H1 (cell line): ENCODE measurements at places on chromosomes 5 and 9. TPM values are rescaled to one million over a fixed set of nuclear protein-coding genes. Genes with fewer than 3 reads are reported as not detected.

TAS2R1 gene
- polyA plus RNA-seq: not detected in 2 replicates

LHX3 gene
- 0.02 and 0.03 TPM in 2 replicates for polyA plus RNA-seq

RPL37 gene
- 351 and 467 TPM in 2 replicates for polyA plus RNA-seq

TMC1 gene
- polyA plus RNA-seq: 0.55 and 0.98 TPM in 2 replicates

SLC1A1 gene
- polyA plus RNA-seq: 2.9 and 4.7 TPM in 2 replicates

C8G gene
- 0.62 and 1.8 TPM in 2 replicates for polyA plus RNA-seq

C6 gene
- not detected in 2 replicates for polyA plus RNA-seq

RASGEF1C gene
- 0.26 and 0.44 TPM in 2 replicates for polyA plus RNA-seq

RNF183 gene
- polyA plus RNA-seq: 0.15 and 0.41 TPM in 2 replicates

ACOT12 gene
- 0.29 and 0.31 TPM in 2 replicates for polyA plus RNA-seq

PCDHB14 gene
- 2.5 and 2.7 TPM in 2 replicates for polyA plus RNA-seq

CDKN2B gene
- polyA plus RNA-seq: 0.11 and 0.20 TPM in 2 replicates

CKMT2 gene
- 5.0 and 7.5 TPM in 2 replicates for polyA plus RNA-seq

SPACA9 gene
- polyA plus RNA-seq: 1.3 and 1.4 TPM in 2 replicates

NPR3 gene
- polyA plus RNA-seq: not detected in 2 replicates

GRXCR2 gene
- not detected in 2 replicates for polyA plus RNA-seq

MYO10 gene
- 21.5 and 47.9 TPM in 2 replicates for polyA plus RNA-seq

LECT2 gene
- not detected in 2 replicates for polyA plus RNA-seq

QSOX2 gene
- 18.0 and 21.8 TPM in 2 replicates for polyA plus RNA-seq

SH3PXD2B gene
- polyA plus RNA-seq: 25.8 and 32.9 TPM in 2 replicates

PNPLA7 gene
- 0.35 and 0.36 TPM in 2 replicates for polyA plus RNA-seq

PLCXD3 gene
- polyA plus RNA-seq: under 0.01 and 0.03 TPM in 2 replicates

SLC45A2 gene
- polyA plus RNA-seq: 0.09 TPM in 1 of 2 replicates, not detected in the other

PALM2AKAP2 gene
- 0.38 and 0.85 TPM in 2 replicates for polyA plus RNA-seq

PCDHB1 gene
- 0.03 and 0.05 TPM in 2 replicates for polyA plus RNA-seq
